ENCODE measurements at places on chromosomes 3 and 15.
A peak's percentile ranks its signal among the peaks of the same experiment; 100 is the strongest.

DNA sequence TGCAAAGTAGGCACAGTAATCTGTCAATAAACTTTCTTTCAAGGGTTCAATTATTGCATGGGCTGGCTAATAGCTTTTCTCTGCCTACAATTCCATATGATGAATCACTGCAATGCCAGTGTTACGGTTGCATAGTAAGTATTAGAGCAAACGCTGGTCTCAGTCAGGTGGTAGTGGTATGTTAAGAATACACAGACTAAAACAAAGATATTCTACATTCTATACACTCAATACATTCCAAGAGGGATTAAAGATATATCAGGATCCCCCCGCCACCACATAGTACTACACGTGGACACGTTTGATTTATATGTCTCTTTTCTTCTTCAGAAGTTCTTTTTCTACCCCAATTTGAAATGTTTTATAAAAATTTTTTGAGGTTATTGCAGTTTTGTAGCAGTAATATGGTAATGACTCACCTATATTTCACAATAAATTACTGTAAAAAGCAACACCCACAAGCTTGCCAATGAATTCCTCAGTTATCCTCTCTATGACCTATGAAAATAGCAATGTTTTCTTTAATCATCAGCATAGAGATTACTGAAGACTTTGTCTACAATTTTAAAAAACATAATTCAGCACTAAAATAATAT is 68.2 kb downstream of the CD200R1L start:
- no peak for DNase-seq

DNA sequence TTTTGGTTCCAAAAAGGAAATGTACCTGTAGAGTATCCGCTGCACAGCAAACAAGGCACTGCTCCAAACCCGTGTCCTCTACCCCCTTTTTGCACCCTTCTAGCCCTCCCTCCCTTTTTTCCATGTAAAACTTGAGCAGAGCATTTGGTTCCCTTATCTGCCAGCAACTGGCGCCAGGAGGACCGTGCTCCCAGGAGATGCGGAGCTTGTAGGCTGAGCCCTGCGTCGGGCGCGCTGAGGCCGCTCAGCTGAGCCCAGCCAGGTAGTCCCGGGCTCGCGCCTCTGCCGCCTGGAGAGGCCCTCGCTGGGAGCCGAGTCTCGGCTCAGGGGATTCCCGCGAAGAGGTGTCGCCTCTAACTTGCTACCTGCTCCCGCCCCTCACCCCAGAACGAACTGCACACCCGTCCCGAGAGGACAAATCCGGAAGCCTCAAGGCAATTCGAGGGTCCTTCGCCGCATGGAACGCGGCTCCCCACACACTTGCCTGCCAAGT is 575 bp downstream of the TRPM7 start:
- DNase-seq: peak; percentile 78

- no peak for DNase-seq
These were observed 11.5 kb downstream of the HGD start for GRCh38 chr3:120670576-120670975.

- peak; percentile 62 for DNase-seq
These were observed 574 bp downstream of the NGRN start for GRCh38 chr15:90266061-90266431.

- DNase-seq: no peak
These were observed 16.3 kb downstream of the RTP1 start for GRCh38 chr3:187213616-187214015.

DNA sequence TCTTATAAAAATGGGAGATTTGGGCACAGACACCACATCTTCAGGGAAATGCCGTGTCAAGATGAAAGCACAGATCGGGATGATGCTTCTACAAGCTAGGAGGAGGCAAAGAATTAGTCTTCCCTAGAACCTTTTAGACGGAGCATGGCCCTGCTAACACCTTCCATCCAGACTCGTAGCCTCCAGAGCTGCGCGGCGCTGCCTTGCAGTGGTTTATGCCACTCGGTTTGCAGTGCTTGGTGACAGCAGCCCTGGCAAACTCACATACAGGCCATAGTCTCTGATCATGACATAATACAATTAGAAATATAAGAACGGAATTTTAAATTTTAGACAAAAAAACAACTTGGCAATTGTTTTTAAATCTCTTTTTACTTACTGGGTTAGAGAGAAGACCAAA is 37.1 kb upstream of the SLC41A3 start:
- DNase-seq: no peak

- DNase-seq: no peak
These were observed 186.5 kb upstream of the PPP2R3A start for GRCh38 chr3:135779024-135779423.

GRCh38 chr3:146585156-146585555 is 20.0 kb downstream of the PLSCR5 start:
- no peak for DNase-seq

- no peak for DNase-seq
These were observed 51.5 kb upstream of the NANOGP8 start for GRCh38 chr15:35136321-35137189.

All from CD4-positive, alpha-beta memory T cell (primary cell).